Activated T-cell treated with anti-CD3 and anti-CD28 coated beads, Interleukin-2, amount 50 U/mL, for 4 hours (primary cell): ENCODE measurements at places on chromosomes 3 and 15. TPM values are rescaled to one million over a fixed set of nuclear protein-coding genes. Genes with fewer than 3 reads are reported as not detected.

Gene PRR20G
- total RNA-seq: not detected

DNA sequence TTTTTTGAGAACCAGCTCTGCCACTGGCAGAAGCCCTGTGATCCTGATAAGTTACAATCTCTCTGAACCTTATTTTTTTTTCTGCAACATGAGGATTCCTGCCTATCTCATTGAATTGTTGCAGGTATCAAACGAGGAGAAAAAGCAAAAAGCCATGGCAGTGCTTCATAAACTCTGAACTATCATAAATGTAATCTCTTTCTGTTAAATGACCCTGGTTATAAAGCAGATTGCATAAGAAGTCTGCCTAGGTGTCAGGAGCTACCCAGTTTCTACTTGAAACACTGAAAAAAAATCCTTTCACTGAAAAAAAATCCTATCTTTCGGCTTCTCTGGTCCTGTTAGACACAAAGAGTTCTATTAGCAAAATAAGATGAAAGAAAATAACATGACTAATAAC is 172.7 kb downstream of the FAM43A start:
- DNase-seq: no peak

- DNase-seq: no peak
Observed at GRCh38 chr15:98671060-98672008, 23.0 kb downstream of the IGF1R start.

GRCh38 chr3:44981220-44981619 is 5.2 kb downstream of the EXOSC7 start:
- DNase-seq: no peak

GRCh38 chr3:65343736-65344135 is 655.9 kb upstream of the ADAMTS9 start:
- DNase-seq: no peak

- no peak for DNase-seq
Observed at GRCh38 chr3:67704322-67704721, 49.9 kb upstream of the SUCLG2 start.
